Dermis blood vessel endothelial cell (primary cell): ENCODE measurements at places on chromosomes 7 and 10. TPM values are rescaled to one million over a fixed set of nuclear protein-coding genes. Genes with fewer than 3 reads are reported as not detected.

The WEE2 gene
- not detected in 2 replicates for total RNA-seq

The SMKR1 gene
- 0.09 and 0.17 TPM in 2 replicates for total RNA-seq

The ASB15 gene
- total RNA-seq: not detected in 2 replicates

The SORBS1 gene
- 0.68 and 3.6 TPM in 2 replicates for total RNA-seq

- no peak for DNase-seq
These were observed 107.9 kb upstream of the PPIF start for GRCh38 chr10:79239275-79239779.

DNA sequence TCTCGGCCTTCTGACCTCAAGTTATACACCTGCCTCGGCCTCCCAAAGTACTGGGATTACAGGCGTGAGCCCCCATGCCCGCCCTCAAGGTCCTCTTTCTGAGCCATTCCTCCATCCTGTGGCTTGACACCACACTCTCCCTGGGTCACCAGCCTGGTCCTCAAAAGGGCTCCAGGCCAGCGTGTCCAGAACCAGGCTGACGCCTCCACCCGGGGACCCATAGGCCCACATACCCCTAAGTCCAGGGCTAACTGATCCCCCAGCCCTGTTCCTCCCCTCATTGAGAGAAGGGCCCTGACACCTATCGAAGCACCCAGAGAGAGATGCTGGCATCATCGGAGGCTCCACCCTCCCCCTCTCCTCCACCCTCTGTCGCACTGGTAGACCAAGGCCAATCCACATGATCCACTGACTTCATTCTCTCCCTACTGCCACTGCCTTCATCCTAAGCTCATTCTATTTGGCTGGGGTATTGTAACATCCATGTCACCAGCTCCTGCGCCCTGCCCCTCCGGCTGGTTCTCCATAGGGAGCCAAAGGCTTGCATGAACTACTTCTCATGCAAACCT lies 46.7 kb downstream of the TMEM270 start:
- no peak for DNase-seq

DNA sequence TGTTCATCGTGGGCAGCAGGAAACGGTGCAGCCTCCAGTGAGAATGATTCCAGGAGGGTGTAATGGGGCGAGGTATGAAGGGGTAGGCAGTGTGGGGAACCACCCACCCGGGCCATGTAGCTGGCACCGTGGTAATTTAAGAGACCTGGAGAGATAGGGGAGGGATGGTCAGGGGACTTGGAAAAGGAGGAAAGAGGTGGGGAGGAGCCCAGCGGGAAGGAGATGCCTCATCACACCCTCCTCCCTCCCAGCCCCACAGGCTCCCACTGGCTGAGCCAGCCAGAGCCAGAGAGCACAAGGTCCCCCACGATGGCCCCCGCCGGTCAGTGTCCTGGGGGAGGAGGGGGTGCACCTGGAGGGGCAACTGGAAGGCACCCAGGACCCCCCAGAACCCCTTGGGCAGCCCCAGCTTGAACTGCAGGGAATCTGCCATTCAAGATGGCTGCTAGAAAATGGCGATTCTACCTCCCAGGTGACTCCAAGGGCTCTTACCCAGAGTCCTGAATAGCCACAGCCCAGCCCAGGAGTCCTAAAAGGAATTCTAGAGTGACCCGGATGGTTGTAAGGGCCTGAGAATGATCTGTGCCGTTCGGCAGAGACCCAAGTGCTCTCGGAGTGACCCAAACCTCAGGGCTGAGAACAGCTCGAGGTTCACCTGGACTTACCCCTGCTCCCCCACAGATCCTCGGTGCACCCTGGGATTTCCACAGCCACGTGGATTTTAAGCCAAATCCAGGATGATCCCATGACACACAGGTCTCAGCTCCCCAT lies 28.8 kb downstream of the CALML3 start:
- peak; percentile 16 for DNase-seq

DNA sequence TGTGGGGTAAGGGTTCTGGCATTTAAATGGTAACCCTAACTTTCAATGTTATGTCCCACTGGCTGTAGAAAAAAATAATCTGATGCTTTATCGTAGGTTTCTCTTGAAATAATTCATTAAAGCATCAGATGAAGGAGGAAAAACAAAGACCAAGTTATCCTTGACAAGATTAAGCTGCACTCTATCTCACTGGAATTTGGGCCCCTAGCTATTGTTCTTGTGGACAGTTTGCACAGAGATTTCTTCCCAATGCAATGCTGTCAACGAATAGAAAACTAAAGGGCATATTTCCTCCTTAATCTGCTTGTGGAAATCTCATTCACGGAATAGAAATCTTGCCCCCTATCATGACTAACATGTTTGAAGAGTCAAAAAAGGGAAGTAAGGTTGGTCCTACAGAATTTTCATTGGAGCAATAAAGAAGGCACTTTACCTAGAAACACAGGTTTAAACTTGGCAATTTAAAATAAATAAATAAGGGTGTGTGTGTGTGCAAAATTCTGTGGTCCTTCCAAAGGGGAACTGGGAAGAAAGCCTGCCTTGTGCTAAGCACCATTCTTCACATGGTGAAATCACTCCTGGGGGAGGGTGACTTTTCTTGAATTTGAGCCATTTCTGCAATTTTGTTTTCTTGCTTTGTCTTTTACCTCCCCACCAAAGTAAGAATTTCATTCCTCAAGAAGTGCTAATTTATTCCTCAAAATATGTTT lies 242.8 kb downstream of the GLI3 start:
- DNase-seq: no peak

GRCh38 chr10:88439932-88440331 lies 143.2 kb downstream of the RNLS start:
- DNase-seq: no peak

DNA sequence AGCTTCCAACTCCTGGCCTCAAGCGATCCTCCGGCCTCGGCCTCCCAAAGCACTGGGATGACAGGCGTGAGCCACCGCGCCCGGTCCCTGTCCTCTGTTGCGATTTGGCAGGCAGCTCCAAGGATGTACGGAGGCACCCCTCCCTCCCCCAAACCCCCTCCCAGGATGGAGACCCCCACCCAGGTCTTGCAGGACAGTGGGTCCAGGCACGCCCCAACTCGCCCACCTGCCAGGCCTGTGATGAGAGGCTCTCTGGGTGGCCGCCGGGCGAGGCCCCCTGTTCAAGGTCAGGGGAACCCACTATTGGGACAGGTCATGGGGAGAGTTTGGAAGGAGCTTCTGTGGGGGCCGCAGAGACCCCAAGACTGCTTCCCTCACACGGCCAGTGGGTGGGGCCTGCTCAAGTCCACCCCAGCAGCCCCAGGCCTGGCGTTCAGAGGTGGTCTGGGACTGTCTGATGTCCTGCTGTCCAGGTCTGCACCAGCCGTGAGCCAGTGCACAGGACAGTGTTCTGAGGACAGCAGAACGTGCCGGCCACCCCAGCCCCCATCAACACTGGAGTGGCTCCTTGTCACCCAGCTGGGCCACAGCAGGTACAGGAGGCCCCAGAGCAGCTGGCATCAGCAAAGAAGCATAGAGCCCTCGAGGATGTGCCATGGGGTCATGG lies 2.5 kb downstream of the ADAP1 start:
- no peak for DNase-seq

DNA sequence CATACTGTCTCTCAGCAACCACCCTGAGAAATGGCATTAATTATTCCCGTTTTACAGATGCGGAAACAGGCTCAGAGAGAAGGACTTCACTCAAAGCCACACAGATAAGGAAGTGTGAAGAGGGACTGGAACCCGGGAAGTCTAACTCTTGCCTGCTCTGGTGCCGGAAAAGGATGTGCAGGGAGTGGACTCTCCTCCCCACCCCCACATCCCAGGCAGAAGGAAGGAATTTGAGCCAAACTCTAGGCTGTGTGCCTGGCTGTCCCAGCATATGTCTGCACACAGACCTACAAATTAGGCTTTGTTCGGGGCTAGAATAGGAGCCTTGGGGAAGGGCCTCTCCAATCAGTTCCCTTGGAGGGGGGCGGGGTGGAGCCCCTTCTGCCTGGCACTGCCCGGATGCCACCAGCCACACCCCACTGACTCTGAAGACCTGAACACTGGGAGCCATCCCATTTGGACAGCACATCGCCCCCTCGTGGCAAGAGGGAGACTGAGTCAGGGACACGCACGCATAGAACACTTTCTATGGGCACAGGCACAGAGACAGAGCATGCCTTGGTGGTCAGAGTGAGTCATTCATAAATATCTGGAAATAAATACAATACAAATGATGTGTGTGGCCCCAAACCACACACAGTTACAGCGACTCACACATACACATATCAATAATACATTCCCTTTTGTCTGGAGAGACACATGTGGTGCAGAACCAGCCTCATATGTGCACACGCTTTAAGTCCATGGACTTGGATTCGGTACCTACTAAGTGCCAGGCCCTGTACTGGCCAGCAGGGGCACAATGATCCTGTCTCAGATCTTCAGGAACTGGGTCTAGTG lies 13.1 kb downstream of the LZTS2 start:
- peak; percentile 94 for DNase-seq
